SK-MEL-5 (cell line): ENCODE measurements at places on chromosomes 3 and 15. TPM values are rescaled to one million over a fixed set of nuclear protein-coding genes. Genes with fewer than 3 reads are reported as not detected.

- no peak for DNase-seq
Observed at GRCh38 chr3:2535206-2535605, 436.5 kb downstream of the CNTN4 start.

GRK7 gene
- total RNA-seq: not detected in 2 replicates

DNA sequence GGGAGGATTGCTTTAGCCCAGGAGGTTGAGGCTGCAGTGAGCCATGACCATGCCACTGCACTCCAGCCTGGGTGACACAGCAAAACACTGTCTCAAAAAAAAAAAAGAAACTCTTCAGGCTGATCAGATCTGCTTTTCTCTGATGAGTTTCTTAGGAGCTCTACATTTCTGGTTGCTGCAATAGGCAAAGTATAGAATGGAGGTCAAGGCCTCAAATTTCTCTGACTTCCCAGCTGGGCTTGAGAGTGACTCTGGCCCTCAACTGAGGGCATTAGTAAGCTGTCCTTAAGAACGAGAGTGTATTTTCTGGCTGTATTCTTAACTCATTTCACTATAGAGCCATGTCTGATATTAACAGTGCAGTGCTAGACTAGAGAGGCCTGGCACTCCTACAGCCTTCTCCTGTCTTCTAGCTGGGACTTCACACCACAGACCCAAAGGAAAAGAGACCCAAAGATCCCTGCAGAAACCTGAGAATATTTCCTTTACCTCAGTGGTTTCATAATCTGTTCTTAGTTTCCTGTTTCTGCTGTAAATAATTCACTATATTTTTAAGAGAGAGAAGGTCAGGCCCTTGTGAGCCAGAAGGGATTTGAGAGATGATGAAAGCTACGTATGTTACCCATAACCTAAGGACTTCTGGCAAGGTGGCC, 2.0 kb upstream of the NR1I2 start:
- no peak for DNase-seq

DNA sequence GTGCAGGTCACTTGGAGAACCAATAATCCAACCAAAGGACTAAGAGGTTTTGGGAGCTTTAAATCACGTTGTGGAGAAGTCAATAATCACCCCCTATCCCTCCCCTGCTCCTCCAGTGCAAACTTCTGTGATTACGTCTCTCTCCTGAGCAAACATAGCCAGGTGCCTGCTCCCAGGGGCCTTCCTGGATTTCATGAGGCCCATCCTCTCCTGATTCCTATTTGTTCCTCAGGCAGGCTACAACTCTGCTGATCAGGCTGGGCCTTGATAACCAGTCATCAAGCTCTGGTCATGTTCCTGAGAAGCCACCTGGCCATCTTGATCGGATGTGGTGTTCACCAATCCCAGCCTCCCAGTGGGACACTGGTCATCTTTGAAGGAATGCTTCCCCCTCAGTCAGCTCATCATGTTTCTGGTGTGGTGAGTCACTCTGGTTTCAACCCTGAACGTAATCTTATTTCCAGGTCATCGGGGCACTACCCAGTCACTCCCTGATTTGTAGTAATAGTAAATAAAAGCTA, 2.9 kb upstream of the ZNF710 start:
- DNase-seq: no peak

- DNase-seq: no peak
Observed at GRCh38 chr3:24135280-24135679, 190.2 kb downstream of the NR1D2 start.

DNA sequence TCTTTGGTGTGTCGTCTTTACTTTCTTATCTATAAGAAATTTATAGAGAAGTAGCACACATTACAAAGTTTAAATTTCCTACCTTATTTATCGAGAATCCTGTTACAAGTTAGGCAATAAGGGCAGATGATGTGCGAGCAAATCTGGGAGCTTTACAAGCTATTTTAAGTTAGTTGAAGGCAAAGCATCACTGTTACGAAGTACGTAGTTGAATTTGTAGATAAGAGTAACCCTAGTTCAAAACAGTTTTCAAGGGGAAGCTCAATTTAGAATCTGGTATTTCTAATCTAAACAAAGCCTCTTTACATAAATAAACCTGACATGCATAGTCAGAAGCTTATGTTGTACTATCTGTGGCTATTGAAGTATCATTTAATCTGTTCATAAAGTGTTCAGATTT, 8.4 kb downstream of the KBTBD8 start:
- no peak for DNase-seq

DNA sequence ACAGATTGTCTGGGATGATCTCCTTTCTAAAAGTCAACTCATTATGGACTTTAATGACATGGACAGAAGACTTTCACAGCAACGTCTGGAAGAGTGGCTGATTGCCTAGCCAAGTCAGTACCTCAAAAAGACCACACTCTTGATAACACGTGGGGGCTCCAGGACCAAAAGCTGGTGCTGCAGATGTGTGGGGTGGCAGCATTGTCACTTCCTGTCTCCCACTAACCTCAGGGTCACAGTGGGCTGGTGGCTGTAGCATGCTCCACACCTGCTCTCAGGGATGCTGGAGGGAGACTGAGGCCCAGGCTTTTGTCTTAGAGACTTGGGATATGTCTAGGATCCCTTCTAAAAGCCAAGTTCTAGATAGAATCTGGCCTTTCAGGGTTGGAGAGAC, 118.1 kb downstream of the APBA2 start:
- DNase-seq: no peak

- DNase-seq: peak; percentile 5
Observed at GRCh38 chr3:43206632-43207031, 79.7 kb upstream of the SNRK start.

GRCh38 chr3:100953103-100953502, 40.1 kb downstream of the ABI3BP start:
- no peak for DNase-seq

DNA sequence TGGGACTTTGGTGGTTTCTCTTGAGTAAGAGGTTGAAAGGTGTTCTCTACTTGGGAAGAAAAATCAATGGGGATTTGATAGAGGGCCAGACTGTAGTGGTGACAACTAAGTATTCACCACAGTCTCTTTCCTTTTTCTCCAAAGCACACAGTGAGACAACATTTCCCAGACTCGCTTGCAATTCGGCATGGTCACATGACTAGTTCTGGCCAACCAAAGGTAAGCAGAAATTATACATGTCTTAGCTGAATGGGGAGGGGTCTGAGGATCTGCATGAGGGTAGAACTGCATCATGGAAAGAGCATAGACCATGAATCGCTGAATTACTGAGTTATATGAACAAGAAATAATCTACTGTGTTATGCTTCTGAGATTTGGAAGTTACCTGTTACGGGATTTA, 144.5 kb upstream of the MYRIP start:
- no peak for DNase-seq

CLDN11 gene
- total RNA-seq: not detected in 2 replicates
